AML-193 (cell line): ENCODE measurements at places on chromosomes 11 and 22.

- DNase-seq = no peak
Measured at GRCh38 chr22:48179571-48180546, 1417.4 kb downstream of the TBC1D22A start.

DNA sequence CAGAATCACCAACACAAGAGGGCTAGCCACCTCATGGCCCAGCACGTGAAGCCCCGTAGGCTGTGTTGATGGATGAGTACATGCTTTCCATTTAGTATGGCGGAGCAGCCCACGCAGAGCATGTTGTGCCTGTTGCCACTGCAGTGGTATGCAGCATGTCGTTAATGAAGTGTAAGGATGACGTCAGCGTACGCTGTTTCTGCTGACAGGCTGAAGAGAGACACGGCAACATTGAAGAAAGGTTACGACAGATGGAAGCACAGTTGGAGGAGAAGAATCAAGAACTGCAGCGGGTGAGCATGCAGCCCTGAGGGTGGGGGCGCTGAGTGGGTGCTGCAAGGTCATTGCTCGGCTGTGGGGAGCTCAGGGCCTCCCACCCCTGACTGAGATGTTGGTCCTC lies 62.8 kb downstream of the PPFIA1 start:
- DNase-seq = no peak

- DNase-seq = no peak
Measured at GRCh38 chr11:289398-289711, 429 bp downstream of the PGGHG start.

- no peak for DNase-seq
Measured at GRCh38 chr11:109958131-109958820, 134.9 kb upstream of the ZC3H12C start.

GRCh38 chr11:66491315-66491935 lies 11.2 kb downstream of the DPP3 start:
- no peak for DNase-seq

- DNase-seq = no peak
Measured at GRCh38 chr11:23078289-23078971, 218.2 kb upstream of the CCDC179 start.
